ENCODE measurements at places on chromosomes 3 and 15.

GRCh38 chr15:31435912-31436628 is 109.4 kb downstream of the KLF13 start:
- DNase-seq = no peak

GRCh38 chr3:109869586-109869985 is 532.2 kb upstream of the DPPA4 start:
- DNase-seq = no peak

- DNase-seq = no peak
Observed at GRCh38 chr3:47423548-47424145, 42.8 kb downstream of the PTPN23 start.

GRCh38 chr3:31423482-31423881 is 109.2 kb upstream of the STT3B start:
- DNase-seq = no peak

DNA sequence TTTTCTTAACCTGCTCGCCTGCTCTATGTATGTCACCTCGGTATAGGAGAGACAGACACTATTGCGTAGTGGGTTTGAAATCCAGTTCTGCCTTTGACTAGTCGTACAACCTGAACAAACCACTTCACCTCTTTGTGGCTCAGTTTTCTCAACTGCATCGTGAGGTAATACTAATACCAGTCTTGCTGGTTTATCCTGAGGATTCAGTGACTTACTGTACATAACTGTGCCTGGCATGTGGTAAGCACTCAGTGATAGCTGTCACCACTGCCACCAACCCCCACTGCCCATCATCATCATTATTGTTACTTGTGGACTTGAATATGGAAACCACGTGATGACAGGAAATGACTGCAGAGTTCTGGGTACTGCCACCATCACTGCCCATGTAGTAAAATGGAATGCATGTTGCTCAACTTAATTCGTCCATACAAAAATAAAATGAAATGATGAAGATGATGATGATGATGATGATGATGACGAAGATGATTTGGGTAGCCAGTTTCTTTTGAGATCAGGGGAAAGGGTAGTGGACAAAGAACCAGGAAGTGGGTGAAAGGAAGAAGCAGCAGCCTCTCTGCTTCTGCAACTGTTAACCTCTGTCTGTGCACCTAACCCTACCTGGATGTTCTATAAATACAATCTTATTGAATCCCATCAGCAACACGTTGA is 228.1 kb downstream of the FEZF2 start:
- DNase-seq = no peak

GRCh38 chr15:67296684-67297083 is 42.1 kb downstream of the IQCH start:
- DNase-seq = no peak

DNA sequence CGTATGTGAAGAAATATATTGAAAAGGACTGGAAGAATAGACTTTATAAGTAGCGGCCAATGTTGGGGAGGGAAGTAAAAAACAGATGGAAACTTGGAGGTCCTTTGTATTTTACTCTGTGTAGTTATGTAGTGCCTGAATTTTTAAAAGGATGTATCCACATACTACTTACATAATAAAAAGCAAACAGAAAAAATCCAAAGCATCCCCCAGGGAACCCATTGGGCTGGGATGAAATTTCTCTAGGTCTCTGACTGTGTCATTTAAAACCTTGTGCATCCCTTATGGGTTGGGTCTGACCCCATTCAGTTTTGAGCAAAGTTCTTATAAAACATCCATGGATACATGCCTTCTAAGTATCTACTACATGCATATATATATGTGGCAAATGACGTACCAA is 141.1 kb downstream of the NR1D2 start:
- no peak for DNase-seq

- DNase-seq = no peak
Observed at GRCh38 chr3:139928708-139929505, 6.1 kb upstream of the CLSTN2 start.

GRCh38 chr15:50764461-50765194 is 878 bp downstream of the SPPL2A start:
- no peak for DNase-seq

DNA sequence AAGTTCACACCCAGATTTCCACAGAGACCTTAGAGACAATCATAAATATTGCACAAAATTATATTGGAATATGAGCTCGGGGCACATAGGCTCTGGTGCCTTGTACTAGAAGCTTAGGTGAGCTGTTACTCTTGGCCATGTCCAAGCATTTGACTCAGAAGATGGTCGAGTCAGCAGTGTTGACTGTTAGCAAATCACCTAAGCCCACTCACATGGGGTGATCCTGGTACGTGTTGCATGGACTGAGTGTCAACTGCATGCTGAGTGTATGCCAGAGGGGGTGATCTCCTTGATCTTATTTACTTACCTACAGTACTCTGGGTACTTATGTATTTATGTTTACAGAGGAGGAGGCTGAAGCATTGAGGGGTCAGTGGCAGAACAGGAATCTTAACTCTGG is 14.0 kb downstream of the SMAD3 start:
- no peak for DNase-seq
